Umbilical cord (tissue), 2 donors: ENCODE measurements at places on chromosomes 1 and 21.
A peak's percentile ranks its signal among the peaks of the same experiment; 100 is the strongest.

DNA sequence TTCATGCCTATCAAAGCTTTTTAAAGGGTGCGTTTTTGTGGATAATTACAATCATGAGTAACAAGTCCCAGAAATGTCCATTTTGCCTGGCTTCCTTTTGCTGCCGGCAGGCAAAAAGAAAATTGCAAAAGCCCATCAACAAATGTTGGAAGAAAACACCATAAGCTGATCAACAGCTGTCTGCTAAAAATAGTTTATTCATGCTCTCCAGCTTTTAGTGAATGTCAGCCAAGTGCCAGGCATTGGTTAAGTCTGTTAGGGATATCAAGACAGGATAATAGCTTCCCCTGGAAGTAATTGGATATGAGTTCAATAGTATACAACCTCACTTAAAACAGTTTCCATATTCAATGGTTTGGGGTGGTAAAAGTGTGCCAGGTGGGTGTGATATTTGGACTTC is 13.6 kb upstream of the AGMAT start:
- no peak for DNase-seq

DNA sequence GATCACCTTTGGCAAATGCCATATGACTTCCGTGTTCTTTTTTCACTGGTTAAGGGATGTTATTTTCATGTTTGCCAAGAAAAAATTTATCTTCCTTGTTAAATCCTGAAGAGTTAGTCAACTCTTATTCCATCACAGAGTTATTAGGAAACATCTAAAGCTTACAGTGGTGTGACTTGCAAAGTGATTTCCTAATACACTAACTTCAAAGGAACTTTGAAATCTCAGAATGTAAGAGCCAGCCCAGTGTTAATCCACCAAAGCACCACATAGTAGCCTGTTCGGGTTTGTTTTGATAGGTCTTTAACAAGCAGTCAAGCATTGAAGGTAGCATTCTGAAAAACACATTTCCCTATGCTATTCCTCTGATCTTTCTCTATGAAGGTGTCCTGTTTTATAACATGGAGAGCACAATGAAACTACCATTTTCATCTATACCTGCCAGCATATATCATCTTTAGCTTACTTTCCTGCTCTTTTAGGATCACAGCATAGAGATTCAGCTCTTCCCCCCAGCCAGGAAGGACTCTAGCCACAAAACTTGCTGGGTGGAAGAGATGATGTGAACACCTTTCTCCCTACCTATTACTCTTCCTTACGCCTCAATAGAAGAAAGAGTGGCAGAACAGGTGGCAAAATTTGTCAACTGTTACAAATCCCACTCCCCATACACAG is 82.4 kb upstream of the MAGI3 start:
- peak; percentile 69 for DNase-seq

- DNase-seq = peak; percentile 58
Measured at GRCh38 chr1:2431518-2431917, 19.2 kb upstream of the PEX10 start.

- no peak for DNase-seq
Measured at GRCh38 chr1:240820816-240821215, 208.9 kb upstream of the GREM2 start.

GRCh38 chr1:119068427-119068826 is 72.0 kb downstream of the WARS2 start:
- DNase-seq = no peak

DNA sequence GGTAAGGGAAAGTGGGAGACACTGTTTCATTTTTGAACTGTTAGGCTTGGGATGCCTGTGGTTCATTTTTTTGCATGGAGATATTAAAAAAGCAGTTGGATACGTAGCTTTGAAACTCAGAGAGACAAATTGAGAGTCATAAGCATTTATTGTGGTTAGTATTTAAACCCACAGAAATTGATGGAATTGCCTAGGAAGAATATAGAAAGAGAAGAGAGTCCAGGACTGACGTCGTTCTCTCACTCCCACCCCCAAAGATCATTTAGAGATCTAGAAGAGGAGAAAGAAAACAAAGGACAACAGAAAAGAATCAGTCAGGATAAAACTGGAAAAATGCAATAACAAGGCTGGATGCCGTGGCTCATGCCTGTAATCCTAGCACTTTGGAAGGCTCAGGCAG is 73.2 kb upstream of the BMP8A start:
- DNase-seq = no peak

- no peak for DNase-seq
Measured at GRCh38 chr1:55526716-55527115, 311.6 kb upstream of the USP24 start.

DNA sequence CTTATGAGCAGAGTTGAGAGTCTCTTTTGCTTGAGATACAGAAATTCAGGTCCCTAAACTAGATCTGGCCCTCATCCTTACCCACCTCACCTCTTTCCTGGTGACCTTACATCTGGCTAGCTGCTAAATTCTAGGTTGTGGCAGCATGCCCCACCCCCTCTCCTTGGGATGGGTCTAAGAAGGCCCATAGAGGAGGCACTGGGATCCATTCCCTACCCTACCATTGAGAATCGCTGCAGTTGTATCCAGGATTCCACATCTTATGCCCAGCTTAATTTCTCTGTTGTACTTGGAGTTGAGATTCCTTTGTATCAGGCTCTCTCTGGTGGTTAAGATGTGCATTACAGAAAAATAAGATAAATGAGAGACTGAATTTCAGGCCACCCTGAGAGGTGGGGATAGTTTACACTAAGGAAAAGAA is 9.5 kb upstream of the TMEM39B start:
- DNase-seq = peak; percentile 81

DNA sequence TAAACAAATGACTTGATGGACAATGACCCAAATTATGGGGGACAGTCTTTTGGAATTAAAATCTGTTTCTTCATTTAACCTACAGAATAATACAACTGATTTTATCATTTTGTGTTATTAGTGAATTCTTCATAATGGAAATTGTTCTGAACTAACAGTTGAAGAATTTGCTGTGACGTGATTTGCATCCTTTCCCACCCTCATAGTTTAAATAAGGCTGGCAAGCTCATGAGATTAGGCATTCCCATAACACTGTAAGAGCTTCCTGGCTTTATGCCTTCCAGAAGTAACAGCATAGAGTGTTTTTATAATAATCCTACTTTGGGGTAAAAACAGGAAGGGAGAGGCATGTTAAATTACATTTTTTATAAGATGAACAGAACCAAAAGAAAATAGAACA is 95.7 kb downstream of the ATP6V1G3 start:
- peak; percentile 59 for DNase-seq

DNA sequence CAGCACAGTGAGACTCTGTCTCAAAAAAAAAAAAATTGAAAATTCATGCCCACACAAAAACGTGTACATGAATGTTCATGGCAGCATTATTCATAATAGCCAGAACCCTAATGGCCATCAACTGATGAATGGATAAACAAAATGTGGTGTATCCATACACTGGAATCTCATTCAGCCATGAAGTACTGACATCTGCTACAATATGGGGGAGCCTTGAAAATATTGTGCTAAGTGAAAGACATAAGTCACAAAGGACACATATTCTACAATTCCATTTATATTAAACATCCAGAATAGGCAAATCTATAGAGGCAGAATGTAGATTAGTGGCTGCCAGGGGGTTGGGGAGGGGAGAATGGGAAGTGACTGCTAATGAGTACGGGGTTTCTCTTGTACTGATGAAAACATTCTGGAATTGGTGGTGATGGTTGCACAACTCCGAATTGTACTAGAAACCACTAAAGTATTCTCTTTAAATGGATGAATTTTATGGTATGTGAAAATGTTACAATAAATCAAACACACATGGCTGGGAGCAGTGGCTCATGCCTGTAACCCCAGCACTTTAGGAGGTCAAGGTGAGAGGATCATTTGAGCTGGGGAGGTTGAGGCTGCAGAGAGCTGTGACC is 33.0 kb upstream of the KCNN3 start:
- no peak for DNase-seq

DNA sequence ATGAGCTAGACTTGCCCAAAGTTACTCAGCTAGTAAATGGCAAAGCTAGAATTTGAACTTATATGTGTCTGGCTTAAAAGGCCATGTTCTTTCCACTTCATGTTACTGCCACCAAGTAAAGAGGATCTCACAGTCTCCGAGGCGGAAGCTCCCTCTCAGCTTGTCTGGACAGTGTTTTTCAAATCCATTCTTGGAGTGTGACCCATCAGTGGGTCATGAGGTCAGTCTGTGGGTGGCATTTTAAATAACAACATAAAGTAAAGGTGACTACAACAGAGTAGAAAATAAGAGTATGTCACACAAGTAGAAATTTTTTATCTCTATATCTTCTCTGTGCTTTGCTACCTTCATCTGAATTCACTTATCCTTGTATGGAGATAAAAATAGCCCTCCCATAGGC is 3.2 kb upstream of the HMGB4 start:
- no peak for DNase-seq

GRCh38 chr1:29669912-29670311 is 433.6 kb downstream of the PTPRU start:
- DNase-seq = no peak

DNA sequence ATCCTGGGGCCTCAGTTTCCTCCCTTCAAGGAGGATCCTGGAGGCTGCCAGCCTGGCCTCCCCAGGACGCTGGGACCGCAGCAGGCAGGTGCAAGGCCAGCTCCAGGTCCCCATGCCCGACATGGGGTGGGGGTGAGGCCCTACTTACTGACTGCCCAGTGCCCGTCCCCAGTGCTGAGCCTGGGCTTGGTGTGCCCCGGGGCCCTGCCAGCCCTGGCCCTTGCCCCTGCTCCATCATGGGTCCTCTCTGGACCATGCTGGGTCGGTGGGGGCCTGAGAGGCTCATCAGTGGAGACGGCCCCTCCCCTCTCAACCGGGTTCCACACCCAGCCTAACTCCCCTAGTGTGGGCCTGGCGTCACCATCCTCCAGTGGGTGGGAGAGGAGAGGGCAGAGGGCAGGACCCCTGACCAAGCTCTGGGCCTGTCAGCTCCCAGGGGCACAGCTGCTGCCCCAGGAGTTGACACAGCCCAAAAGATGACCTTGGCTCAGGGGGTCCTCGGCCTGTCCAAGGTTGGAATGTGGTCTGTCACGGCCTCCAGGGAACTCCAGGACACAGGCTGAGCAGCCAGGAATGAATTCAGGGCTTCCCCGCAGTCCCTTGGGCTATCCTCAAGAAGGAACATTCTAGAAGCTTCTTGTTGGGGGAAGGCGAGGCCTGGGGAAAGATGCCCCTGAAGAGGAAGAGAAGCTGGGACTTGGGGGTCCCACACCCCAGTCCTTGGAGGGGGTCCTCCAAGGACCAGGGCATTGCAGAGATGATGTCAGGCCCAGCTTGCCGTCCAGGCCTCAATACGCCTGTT is 17.6 kb upstream of the ARF1 start:
- no peak for DNase-seq

GRCh38 chr1:209490013-209490412 is 93.5 kb upstream of the CAMK1G start:
- DNase-seq = peak; percentile 41

- DNase-seq = no peak
Measured at GRCh38 chr1:47931395-47931794, 65.8 kb downstream of the TRABD2B start.

DNA sequence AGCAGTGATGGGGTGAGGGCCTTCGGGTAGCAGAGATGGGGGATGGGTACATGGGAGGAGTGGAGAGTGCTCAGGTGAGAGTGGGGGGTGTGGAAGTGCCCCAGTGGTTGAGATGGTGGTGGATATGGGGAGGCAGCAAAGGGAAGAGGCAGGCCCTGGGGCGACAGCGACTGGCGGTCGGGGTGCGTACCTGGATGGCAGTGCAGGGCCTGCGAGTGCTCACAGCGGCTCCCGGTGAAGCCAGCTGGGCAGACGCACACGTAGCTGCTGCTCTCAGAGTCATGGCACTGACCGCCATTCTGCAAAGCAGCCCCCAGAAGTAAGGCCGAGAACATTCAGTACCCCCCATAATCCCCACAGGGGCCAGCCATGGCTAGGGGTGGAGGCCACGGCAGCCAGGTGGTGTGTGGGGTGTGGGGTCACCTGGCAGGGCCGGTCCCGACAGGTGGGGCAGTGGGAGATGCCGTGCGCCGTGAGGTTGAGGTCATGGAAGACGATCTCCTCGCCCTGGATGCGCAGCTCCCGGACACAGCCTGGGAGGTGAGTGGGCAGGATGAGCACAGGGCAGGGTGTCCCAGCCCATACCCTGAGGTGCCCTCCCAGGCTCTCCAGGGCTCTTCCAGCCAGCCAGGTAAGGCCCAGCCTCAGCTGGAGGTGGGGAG is 18.9 kb downstream of the LDLRAD2 start:
- DNase-seq = no peak

- no peak for DNase-seq
Measured at GRCh38 chr1:109657970-109658369, 2.1 kb downstream of the GSTM4 start.

DNA sequence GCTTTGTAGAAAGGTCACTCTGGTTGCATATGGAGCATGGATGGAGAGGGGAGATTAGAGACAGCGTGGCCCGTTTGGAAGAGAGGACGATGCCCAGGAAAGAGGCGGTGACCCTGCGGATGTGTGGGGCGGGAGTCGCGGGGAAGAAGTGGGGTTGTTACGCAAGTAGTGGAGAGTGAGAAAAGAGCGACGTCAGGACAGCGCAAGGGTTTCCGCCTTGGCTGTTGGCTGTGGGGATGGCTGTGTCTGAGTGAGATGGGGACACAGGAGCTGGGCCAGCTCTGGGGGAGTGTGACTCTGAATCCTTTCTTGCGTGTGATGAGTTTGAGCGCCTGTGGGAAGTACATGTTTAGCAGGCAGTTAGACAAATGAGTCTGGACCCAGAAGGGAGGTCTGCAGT is 3.8 kb downstream of the B4GALT2 start:
- no peak for DNase-seq

- DNase-seq = no peak
Measured at GRCh38 chr1:46194641-46195193, 3.5 kb downstream of the POMGNT1 start.

- DNase-seq = no peak
Measured at GRCh38 chr1:167016100-167016750, 27.1 kb downstream of the MAEL start.

DNA sequence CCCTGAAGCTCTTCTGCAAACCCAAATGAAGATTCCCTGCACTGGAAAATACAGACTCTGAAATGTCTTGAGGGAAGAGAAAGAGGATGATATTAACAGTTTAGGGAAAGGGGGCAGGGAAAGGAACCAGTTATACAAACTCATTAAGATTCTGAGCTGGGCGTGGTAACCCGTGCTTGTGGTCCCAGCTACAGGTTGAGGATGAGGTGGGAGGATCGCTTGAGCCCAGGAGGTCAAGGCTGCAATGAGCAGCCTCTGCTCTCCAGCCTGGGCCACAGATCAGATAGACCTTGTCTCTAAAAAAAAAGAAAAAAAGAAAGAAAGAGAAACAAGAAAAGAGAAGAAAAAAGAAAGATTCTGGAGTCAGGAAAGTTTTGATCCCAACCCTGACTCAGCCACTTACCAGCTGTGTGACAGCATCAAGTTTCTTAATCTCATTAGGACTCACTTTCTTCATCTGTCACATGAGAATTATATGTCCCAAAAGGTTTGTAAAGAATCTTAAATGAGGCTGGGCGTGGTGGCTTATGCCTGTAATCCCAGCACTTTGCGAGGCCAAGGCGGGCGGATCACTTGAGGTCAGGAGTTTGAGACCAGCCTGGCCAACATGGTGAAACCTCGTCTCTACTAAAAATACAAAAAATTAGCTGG is 53.9 kb downstream of the OPTC start:
- no peak for DNase-seq

- no peak for DNase-seq
Measured at GRCh38 chr1:150516616-150517015, 1.1 kb downstream of the FALEC start.

GRCh38 chr1:16443975-16444770 is 3.6 kb downstream of the NECAP2 start:
- DNase-seq = peak; percentile 9
